ENCODE measurements at places on chromosomes 13 and 19.

- DNase-seq = no peak
These were observed 741.1 kb downstream of the DIAPH3 start for GRCh38 chr13:59422646-59423045.

DNA sequence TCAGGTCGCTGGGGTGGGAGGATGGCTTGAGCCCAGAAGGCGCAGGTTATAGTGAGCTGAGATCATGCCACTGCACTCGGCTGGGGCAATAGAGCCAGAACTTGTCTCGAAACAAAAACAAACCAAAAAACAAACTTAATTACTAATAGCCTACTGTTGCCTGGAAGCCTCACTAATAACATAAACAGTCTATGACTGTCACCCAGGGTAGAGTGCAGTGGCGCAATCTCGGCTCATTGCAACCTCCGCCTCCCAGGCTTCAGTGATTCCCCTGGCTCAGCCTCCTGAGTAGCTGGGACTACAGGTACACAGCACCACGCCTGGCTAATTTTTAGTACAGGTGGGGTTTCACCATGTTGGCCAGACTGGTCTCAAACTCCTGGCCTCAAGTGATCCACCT is 18.0 kb downstream of the CATSPERD start:
- no peak for DNase-seq

GRCh38 chr13:85698256-85698655 is 101.0 kb downstream of the SLITRK6 start:
- DNase-seq = no peak

GRCh38 chr13:109695402-109696190 is 90.8 kb downstream of the IRS2 start:
- DNase-seq = no peak

- no peak for DNase-seq
These were observed 29.7 kb downstream of the OLFM2 start for GRCh38 chr19:9906475-9907087.
